ENCODE measurements at places on chromosomes 6 and 20. TPM values are rescaled to one million over a fixed set of nuclear protein-coding genes. Genes with fewer than 3 reads are reported as not detected.

GRCh38 chr20:50186987-50187402, 3.6 kb upstream of the CEBPB start:
- DNase-seq, result no peak

DNA sequence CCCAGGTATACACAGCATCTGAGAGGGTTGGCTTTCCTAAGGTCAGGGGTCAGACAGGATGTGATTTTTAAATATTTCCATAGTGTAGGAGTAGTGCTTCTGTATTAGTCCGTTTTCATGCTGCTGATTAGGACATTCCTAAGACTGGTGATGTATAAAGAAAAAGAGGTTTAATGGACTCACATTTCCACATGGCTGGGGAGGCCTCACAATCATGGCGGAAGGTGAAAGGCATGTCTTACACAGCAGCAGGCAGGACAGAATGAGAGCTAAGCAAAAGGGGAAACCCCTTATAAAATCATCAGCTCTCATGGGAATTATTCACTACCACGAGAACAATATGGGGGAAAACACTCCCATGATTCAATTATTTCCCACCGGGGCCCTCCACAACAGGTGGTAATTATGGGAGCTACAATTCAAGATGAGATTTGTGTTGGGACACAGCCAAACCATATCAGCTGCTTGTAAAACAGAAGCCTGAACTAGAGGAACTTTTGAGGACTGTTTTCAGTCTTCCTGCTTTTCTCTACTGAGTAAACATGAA, 91.0 kb upstream of the MEI4 start:
- no peak for DNase-seq

GRCh38 chr6:11622156-11622555, 84.6 kb downstream of the TMEM170B start:
- DNase-seq, result no peak

- no peak for DNase-seq
These were observed 1.1 kb upstream of the CLIC1 start for GRCh38 chr6:31737315-31737990.

GRCh38 chr6:56757588-56757984, 114.9 kb upstream of the DST start:
- no peak for DNase-seq

DNA sequence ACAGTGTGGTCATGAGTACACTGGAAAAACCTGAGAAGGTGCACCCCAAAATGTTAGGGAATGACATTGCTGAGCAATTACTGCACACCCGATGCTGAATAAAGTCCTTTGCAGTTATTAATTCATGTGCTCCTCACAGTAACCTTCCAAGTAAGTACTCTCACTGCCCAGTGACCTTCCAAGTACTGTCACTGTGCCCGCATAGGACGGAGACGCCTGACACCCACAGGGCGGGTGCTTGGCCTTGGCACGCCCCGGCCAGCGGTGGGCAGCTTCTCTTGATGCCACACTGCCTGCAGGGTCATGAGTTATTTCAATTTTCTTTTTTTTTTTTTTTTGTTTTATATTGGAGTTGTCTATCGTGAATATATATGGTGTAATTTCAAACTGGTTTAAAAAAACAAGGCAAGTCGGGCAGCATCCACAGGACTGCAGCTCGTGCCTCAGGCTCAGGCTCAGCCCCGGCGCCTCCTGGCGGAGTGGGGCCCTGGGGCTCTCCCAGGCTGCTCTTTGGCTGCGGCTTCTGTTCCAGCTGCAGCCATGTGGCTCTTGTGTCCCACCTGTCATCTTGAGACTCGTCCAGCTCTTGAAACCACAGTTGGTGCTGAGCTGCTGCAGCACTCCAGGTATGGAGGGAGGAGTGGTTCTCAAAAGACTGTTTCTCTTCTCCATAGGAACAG, 27.0 kb downstream of the PNLDC1 start:
- no peak for DNase-seq

CHRNA4 gene
- 0.11 TPM for total RNA-seq

RIPOR3 gene
- total RNA-seq, result 19.2 TPM

NT5E gene
- total RNA-seq, result 0.23 TPM

All from mesothelial cell of epicardium (in vitro differentiated cells).